ENCODE measurements at places on chromosomes 4 and X.

- DNase-seq, result no peak
Observed at GRCh38 chr4:117908306-117909207, 125.7 kb upstream of the NDST3 start.

DNA sequence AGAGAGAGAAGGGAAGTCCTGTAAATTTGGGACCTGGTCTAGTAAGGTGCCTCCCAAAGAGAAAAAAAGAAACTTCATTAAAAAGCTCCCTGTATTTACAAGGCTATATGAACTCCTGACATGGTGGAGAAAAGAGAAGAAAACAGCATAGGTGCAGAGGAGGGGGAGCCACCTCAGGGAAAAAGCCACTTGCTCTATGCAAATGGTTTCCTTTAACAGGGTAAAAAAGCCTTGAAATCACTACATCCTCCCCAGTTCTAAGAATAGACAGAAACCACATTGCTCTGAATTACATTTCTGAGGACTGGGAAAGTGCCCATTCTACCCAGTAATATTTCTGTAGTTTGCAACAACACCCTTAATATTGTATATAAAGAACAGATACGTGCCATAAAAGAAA, 165.5 kb downstream of the KLF8 start:
- peak; percentile 39 for DNase-seq

- DNase-seq, result no peak
Observed at GRCh38 chr4:62262676-62263075, 1062.5 kb downstream of the ADGRL3 start.

GRCh38 chrX:119654112-119654531, 38.8 kb downstream of the SEPTIN6 start:
- DNase-seq, result peak; percentile 14

GRCh38 chr4:13533670-13534343, 10.5 kb downstream of the NKX3-2 start:
- DNase-seq, result no peak

- no peak for DNase-seq
Observed at GRCh38 chr4:141174457-141174856, 41.2 kb upstream of the RNF150 start.

- DNase-seq, result no peak
Observed at GRCh38 chr4:183352546-183352945, 30.3 kb upstream of the CLDN24 start.

GRCh38 chr4:5592272-5592671, 116.1 kb downstream of the EVC2 start:
- no peak for DNase-seq

- no peak for DNase-seq
Observed at GRCh38 chr4:28009541-28009940, 1148.9 kb downstream of the STIM2 start.

DNA sequence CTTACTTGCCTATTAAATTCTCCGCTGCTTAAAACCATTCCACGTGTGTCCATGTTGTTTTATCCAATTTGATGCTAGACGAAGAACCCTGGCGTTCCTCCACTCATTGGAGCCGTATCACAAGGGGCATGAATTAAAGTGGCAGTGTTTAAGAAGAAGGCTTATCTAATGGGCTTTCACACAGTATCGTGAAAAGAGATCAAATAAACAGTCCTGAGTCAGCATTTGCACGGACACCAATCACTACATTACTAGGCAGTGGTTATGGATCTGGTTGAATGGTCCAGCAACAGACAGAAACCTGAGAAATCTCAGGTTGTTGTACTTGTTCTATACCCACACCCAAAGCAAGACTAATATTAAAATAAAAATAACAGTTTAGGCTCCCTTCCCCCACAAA, 671.6 kb downstream of the FAT4 start:
- DNase-seq, result no peak

- no peak for DNase-seq
Observed at GRCh38 chr4:99844048-99844447, 27.4 kb downstream of the DAPP1 start.

GRCh38 chr4:153450544-153450917, 15.6 kb upstream of the TMEM131L start:
- peak; percentile 47 for DNase-seq

GRCh38 chr4:82201805-82202641, 171.8 kb downstream of the HNRNPD start:
- DNase-seq, result peak; percentile 72

DNA sequence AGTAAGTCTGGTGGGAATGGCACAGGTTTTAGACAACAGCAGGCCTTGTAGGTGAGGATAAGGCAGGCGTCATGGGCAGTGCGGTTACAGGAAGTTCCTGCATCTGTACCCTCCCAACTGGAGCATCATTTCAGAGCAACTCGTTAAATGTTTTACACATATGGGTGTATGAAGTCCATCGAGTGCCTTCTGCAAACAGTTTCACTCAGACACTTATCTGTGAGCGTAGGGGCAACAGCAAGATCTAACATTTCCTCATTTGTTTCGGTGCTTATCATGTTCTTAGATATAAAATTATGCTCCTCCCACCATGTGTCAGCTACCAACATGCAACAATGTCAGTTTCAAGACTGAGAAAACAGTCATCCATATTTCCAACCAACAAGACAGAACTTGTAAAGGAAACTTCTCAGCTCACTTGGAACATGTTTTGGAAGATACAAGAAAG, 69.9 kb downstream of the ELOVL6 start:
- no peak for DNase-seq

DNA sequence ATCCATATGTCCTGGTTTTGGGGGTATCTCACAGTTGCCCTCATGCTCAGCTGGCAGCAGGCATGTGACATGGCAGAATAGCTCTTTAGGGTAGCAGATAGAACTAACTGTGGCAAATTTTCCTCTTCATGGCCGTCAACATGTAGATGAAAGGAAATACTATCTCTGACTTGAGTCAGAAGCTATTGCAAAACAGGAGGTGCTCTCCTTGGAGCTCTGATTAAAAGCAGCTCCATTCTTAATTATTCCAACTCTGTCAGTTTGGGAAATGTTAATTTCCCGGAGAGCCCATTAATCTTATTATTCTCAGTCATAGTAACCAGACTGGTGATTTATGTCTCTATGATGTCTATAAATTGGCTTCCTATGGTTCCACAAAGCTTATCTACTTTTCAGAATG, 18.2 kb downstream of the IL13RA1 start:
- DNase-seq, result no peak

- no peak for DNase-seq
Observed at GRCh38 chrX:134957836-134958235, 33.0 kb upstream of the SMIM10 start.

GRCh38 chrX:8042304-8042703, 115.1 kb upstream of the PNPLA4 start:
- DNase-seq, result no peak

All from activated CD4-positive, alpha-beta T cell treated with anti-CD3 and anti-CD28 coated beads for 36 hours (primary cell).